Cerebellar nuclear complex (tissue), 1 donor: ENCODE measurements at places on chromosomes 12 and 14.

DNA sequence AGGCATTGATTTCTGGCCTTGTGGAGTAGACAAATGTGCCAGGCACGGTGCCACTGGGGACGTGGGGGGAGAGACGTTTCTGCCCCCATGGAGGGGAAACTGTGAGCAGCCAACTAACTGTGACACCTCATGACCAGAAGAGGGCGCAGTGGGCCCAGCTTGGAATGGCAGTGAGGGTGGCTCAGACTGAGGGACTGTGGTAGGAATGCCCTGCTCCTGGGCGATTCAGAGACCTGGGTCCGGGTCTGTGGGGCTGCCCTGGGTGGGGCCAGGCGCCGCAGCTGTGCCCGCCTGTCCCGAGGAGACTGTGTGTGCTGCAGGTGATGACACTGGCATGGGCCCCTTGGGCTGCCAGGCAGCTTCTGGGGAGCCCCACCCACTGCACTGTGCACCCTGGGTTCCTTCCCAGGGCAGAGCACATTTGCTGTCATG, 60.6 kb downstream of the SLC25A47 start:
- no peak for DNase-seq

DNA sequence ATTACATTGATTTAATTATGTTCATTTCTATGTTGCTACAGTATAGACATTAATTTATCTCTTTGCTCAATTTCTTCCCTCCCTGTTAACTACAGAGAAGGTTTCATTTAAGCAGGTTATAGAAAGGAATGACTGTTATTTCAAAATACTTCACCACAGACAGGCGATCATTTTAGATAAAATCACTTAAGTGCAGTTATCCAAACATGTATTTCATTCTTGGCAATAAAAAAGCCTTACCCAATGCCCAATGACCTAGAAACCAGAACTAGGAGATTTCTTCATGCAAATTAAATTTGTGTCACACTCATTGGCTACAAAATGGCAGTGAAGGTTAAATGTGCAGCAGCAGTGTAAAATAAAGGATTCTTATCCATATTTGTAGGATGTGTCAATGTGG, 266.4 kb downstream of the KCNH5 start:
- no peak for DNase-seq

- DNase-seq = no peak
Measured at GRCh38 chr12:108995370-108995992, 25.4 kb downstream of the SVOP start.

DNA sequence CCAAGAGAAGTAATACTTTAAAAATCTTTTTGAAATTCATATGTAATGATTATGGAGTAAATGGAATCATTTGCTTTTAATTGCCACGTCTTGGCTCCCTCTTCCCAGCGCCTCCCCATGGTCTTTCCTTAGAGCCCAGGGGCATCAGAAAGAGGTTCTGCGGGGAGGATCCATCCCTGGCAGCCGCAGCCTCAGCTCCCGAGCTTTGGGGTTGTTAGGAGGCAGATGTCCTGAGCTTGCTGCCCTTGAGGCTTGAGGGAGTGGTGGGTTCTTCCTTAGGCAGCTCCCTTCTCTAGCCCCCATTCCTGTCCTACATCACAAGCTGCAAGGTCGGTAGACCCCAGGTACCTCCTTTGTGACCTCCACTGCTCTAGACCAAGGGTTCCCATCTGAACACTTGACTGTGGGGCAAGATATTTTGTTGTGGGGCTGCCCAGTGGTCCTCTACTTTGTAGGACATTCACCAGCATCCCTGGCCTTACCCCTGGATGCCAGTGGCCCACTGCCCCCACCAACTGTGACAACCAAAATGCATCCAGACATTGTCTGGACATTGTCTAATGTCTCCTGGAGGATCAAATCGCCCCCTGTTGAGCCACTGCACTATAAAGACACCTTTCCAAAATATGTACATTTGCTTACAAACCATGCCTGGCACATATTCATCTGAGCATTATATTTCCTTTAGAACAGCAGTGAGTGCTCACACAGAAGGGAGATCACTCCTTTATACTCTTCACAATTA, 6.3 kb downstream of the PPP2R5C start:
- DNase-seq = no peak

DNA sequence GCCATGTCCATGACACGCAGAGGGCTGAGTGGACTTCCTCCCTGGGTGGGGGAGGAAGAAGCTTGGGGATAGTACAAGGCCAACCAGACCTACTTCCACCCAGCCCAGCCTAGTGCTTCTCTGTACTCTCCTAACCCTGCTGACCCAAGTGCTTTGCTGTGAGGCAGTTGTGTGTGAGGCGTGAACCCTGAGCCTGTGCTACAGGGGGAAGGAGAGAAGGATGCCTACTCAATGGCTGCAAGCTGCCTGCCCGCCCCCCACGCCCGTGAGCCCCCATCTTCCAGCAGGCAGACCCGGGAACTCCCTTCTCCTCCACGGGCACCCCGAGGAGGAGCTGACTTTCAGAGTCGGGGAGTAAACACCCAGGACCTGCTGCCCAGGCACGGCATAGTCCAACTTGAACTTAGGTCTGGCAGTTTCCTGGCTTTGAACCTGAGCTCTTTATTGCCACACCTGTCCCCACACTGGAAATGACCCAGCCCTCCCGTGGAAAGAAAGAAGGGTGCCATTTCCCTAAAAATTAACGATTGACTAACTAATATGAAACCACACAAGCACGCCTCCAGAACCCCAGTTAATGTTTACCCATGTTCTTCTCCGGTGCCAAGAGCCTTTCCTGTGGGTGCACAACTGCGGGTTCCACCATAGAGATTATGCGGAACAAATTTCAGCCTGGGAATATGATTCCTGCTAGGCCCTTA, 10.8 kb downstream of the ALDH2 start:
- no peak for DNase-seq

DNA sequence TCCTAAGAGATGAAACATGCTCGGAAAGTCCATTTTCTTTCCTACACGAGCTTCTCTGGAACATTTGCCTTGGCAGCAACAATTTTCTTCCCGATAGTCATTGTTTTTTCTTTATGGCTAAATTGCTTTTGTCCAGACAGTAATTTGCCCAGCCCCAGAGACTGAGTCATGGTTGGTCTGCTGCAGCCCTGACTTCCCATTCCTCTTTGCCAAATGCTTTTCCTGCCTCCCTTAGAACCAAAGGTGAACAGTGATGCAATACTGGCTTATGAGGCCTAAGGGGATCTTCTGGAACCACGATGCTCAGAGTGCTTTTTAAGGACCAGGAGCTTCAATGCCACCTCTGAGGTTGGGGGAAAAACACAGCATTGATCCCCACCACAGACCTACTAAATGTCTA, 1599.6 kb upstream of the TMEM132C start:
- DNase-seq = no peak

- no peak for DNase-seq
Measured at GRCh38 chr14:101600891-101601605, 39.8 kb downstream of the DIO3 start.
